SK-N-DZ (cell line): ENCODE measurements at places on chromosomes 4 and X.

DNA sequence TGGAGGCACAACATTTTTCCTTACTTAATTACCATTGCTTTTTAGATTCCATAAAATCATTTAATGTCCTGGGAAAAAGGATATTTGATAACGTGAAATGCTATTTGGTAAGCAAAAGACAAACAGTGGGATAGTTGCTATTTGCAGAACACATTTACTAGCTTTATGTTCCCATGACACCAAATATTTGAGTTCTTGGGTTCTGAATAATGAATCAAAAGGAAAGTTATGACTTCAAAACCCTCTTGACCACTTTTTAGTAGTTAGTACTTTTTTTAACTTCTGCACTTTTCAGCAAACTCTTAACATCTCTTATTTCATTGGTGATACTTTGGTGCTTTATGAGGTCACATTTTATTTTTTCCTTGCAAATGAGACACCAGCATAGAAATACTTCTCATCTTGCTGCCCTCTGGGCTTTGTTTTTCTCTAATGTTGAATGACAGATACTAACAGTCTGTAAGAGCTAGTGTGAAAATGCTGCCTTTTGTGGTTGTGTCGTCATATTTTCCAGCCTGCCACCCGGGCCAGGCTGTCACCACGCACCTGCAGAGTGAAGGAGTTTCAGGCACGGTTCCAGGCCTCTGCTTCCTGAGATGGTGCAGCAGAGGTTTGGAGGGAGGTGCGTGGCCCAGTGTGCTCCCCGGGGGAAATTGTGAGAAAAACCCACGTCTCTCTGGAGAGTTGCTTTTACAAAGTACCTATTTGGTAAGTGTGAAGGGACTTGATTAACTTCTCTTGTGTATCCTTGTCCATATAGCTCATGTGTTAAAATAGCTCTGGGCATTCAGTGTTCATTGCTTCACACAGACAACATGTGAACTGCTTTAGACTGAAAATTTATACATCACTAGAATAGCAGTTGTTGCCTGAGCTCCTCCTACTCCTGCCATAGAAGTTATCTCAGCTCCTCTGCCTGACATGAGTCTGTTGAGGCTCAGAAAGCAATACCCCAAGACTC lies 34.7 kb downstream of the MSL3 start:
- DNase-seq = no peak

GRCh38 chr4:99832321-99832720 lies 15.7 kb downstream of the DAPP1 start:
- no peak for DNase-seq

DNA sequence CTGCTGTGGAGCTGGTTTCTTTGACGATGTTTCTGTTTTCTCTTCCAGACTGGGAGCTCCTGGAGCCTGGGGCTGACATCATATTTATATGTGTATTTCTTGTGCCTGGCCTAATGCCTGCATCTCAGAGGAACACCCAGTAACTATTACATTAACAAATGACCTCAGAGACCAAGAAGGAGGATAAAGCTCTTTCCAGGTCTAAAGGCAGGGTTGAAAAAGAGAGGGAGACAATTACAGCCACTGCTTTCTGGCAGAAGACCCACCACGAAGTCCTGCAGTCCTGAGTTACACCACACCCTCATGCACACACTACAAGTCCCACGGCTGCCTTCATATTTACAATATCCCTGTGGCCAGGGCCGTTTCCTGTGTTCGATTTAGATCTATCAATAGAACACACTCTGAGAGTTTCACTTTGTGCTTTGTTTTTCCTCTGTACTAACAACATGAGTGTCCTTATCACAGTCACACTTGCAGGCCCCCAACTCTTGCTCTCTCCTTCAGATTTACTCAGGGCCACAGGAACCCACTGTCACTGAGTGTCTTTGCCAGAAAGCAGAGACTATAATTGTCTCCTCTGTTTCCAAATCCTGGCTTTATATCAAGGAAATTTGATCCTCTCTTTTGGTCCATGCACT lies 535.5 kb downstream of the MID1IP1 start:
- DNase-seq = no peak

DNA sequence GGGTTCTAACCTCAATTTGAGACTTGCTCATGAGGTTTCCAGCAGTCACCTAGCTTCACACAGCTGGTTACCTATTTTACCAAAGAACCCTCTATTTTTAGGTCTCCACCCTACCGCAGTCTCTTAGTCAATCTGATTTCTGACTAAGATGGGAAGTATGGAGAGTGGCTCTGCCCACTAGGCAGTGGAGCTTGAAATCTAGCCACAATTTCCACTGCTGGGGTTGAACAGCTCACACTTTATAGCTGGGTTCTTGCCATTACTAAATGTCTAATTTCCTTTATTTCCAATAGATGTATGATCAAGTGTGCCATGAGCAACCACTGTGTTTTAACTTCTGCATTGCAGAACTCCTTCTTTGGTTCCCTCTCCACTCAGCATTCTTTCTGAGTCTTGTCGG lies 43.1 kb downstream of the GASK1B start:
- no peak for DNase-seq

- DNase-seq = no peak
Observed at GRCh38 chrX:46477435-46477834, 67.8 kb downstream of the ZNF674 start.

- no peak for DNase-seq
Observed at GRCh38 chr4:150055467-150055866, 22.8 kb upstream of the DCLK2 start.
